Activated naive CD8-positive, alpha-beta T cell treated with anti-CD3 and anti-CD28 coated beads, Interleukin-2, amount 10 ng/mL, durations not matched to agents 7 days and 5 days (primary cell): ENCODE measurements at places on chromosomes 6 and 20. TPM values are rescaled to one million over a fixed set of nuclear protein-coding genes. Genes with fewer than 3 reads are reported as not detected.
A peak's percentile ranks its signal among the peaks of the same experiment; 100 is the strongest.

The AIG1 gene
- 14.2 TPM for total RNA-seq

DNA sequence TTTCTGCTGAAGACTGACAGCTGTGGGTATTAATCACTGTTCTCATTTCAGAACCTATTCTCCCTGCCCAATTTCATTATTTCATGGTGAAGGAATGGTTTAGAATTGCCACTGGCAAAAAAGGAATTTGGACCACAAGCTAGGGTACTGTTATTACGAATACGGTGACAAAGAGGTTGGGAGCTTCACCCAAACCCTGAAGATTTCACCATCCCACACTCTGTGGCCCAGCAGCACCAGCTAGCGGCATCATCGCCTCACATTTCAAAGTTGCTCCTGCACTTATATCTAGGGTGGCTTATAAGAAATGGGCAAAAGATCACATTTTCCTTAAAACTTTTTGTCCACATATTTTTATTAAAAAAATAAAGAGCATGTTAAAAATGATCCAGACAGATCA lies 236.1 kb downstream of the SYNDIG1 start:
- no peak for DNase-seq
- no peaks in the 10 kb centered on the region for H3K36me3 ChIP-seq
- H3K27ac ChIP-seq: no peak overlapping the region
- no peak overlapping the region for H3K4me3 ChIP-seq
- no peaks in the 10 kb centered on the region for H3K4me1 ChIP-seq

GRCh38 chr6:11744753-11745152 lies 33.9 kb downstream of the ADTRP start:
- DNase-seq: no peak
- no peak overlapping the region for H3K27ac ChIP-seq
- peaks cover 3% of the 10 kb centered on the region for H3K36me3 ChIP-seq
- no peak overlapping the region for H3K4me3 ChIP-seq

- H3K27ac ChIP-seq: no peak overlapping the region
- peaks cover 1% of the 10 kb centered on the region for H3K4me1 ChIP-seq
- H3K36me3 ChIP-seq: peaks cover 2% of the 10 kb centered on the region
- no peaks in the 10 kb centered on the region for H3K27me3 ChIP-seq
- no peak overlapping the region for H3K4me3 ChIP-seq
- DNase-seq: no peak
Measured at GRCh38 chr6:1856381-1856780, 246.7 kb downstream of the FOXC1 start.

DNA sequence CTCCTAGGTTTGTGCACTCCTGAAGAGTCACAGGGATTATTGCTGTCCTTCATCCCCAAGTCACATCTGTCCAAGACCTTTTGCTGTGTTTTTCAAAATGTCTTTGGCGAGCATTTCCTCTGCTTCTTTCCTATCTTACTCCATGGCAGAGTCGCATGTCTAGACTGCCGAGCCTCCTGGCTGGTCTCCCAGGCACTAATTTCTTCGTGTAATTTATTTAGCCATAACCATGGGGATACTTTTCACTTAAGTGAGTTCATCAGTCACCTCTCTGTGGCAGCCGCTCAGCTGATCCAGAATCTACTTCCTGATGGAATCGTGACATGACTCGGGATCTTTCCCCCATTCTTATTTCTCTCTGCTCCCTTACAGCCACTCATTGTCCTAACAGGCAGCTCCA lies 25.8 kb downstream of the ADGRF5 start:
- H3K27ac ChIP-seq: no peak overlapping the region
- no peak for DNase-seq
- H3K4me1 ChIP-seq: no peaks in the 10 kb centered on the region

GRCh38 chr6:69942485-69942884 lies 76.1 kb downstream of the COL19A1 start:
- no peak for DNase-seq
- no peak overlapping the region for H3K27ac ChIP-seq
- no peaks in the 10 kb centered on the region for H3K36me3 ChIP-seq
- no peak overlapping the region for H3K4me3 ChIP-seq
- H3K27me3 ChIP-seq: peaks cover 5% of the 10 kb centered on the region
- H3K4me1 ChIP-seq: no peaks in the 10 kb centered on the region

The KLC4 gene
- total RNA-seq: 33.8 TPM

The DUSP15 gene
- not detected for total RNA-seq

- peak; percentile 60 for DNase-seq
- peaks cover 54% of the 10 kb centered on the region for H3K27me3 ChIP-seq
- H3K36me3 ChIP-seq: no peaks in the 10 kb centered on the region
- H3K4me1 ChIP-seq: peaks cover 18% of the 10 kb centered on the region
- H3K4me3 ChIP-seq: peak overlapping the region; percentile 79
- H3K27ac ChIP-seq: no peak overlapping the region
Measured at GRCh38 chr20:52103335-52103912, 88.2 kb downstream of the ZFP64 start.

The SLC17A3 gene
- total RNA-seq: 0.28 TPM

The DZANK1 gene
- 1.8 TPM for total RNA-seq

GRCh38 chr20:46209930-46210671 lies 92.0 kb downstream of the CD40 start:
- no peaks in the 10 kb centered on the region for H3K36me3 ChIP-seq
- peaks cover 19% of the 10 kb centered on the region for H3K27me3 ChIP-seq
- no peak for DNase-seq
- no peak overlapping the region for H3K4me3 ChIP-seq
- peaks cover 7% of the 10 kb centered on the region for H3K4me1 ChIP-seq

GRCh38 chr20:22682381-22682780 lies 98.0 kb upstream of the FOXA2 start:
- H3K36me3 ChIP-seq: no peaks in the 10 kb centered on the region
- no peak overlapping the region for H3K4me3 ChIP-seq
- H3K27ac ChIP-seq: no peak overlapping the region
- H3K4me1 ChIP-seq: peaks cover 2% of the 10 kb centered on the region

DNA sequence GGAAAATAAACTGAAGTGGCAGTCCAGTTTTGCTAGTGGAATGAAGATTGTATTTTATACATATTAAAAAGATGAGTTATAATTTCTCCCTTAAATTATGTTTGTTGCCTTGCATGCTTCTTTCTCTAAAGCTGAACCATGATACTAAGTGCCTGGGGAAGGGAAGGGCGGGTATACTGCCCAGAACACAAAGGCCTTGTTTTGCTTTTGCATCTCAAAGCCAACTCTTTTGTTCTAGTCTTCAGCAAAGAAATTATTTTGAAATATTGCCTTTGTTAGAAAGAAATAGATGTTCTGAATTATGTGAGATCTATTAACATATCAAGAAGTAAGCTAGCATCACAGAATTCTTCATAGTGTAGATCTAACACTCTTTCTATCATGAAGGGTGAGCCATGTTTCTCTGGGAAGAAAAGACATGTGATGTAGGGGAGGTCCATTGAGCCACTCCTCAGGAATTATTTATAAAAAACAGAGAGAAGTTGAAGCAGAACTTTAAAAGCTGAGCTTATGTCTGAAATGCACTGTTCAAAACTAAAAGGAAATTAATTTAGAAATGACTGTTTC lies 108.4 kb downstream of the RIMS1 start:
- H3K4me1 ChIP-seq: no peaks in the 10 kb centered on the region
- H3K4me3 ChIP-seq: no peak overlapping the region
- no peak for DNase-seq
- H3K27me3 ChIP-seq: no peaks in the 10 kb centered on the region

DNA sequence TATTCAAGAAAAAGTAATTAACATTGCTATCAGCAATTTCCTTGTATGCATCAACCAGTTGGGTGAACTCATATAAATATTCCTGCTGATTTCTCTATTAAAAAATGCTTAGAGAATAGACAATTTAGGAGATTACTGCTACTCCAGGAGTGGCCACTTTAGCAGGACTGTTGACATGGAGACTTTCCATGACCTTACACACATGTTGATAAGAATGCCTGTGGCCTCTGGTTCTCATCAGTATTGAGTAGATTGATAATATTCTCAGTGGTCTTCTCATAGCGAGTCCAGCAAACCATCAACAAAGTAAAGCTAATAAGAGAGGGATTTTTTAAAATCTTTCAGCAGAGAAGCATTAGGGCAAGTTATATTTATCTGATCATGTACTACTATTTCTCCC lies 208.4 kb upstream of the MARCKS start:
- peaks cover 3% of the 10 kb centered on the region for H3K27me3 ChIP-seq
- H3K27ac ChIP-seq: no peak overlapping the region
- no peaks in the 10 kb centered on the region for H3K4me1 ChIP-seq
- DNase-seq: no peak
- H3K36me3 ChIP-seq: no peaks in the 10 kb centered on the region

GRCh38 chr6:73768558-73768957 lies 72.6 kb downstream of the CD109 start:
- peaks cover 2% of the 10 kb centered on the region for H3K4me1 ChIP-seq
- no peak overlapping the region for H3K4me3 ChIP-seq
- no peak overlapping the region for H3K27ac ChIP-seq
- DNase-seq: no peak
- no peaks in the 10 kb centered on the region for H3K27me3 ChIP-seq
- H3K36me3 ChIP-seq: peaks cover 7% of the 10 kb centered on the region

The MPIG6B gene
- 1.2 TPM for total RNA-seq

The RHAG gene
- total RNA-seq: not detected

DNA sequence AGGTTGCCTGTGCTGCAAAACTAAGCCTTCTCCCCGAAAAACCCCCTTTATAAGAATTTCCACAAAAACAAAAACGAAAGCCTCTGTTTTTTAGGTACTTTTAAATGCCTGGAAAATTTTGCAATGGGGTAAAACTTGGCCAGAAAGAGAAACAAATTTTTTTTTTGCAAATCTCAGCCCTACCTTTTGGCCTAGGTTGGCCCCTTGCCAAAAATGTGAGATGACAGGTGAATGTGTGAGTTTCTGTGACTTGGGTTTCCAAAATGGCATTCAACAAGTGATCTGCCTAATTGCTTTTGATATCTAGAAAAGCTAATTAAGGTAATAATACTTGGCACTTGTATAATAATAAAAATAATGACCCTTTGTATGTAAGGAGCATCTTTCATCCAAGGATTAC lies 48.4 kb downstream of the MAFB start:
- H3K4me3 ChIP-seq: no peak overlapping the region
- DNase-seq: no peak
- H3K4me1 ChIP-seq: no peaks in the 10 kb centered on the region
- H3K36me3 ChIP-seq: no peaks in the 10 kb centered on the region
- H3K27me3 ChIP-seq: no peaks in the 10 kb centered on the region

- H3K4me3 ChIP-seq: no peak overlapping the region
- H3K27ac ChIP-seq: no peak overlapping the region
Measured at GRCh38 chr6:27478141-27478705, 5.3 kb upstream of the ZNF184 start.

The MED23 gene
- 35.9 TPM for total RNA-seq

DNA sequence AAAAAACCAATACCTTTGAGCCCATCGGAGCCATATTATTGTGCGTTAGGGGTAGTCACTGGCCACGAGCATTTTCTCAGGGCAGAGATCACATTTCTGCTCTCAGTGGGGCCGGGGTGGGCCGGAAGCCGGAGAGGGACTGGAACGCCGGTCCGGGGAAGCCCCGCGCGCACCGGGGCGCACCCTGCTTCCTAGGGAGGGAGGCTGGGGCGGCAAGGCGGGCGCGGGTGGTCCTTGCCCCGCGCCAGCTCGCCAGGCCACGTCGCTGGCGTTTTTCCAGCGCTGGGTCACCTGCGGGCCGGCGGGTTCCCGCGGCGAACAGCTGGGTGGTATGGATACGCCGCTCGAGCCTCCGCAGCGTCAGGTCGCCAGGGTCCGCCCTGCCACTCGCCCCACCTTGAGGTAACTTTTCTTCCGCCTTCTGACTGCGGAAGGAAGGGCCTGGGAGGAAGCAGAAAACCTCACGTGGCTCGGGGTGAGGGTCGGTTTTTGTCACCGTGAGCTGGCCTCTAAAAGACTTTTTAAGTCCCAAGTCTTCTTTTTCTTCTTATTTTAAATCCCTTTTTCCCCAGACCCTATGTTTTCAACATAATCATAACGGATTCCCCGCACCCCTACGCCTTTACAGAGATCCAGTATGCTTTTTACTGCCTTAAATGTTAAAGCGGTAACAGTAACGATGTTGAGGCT lies 2.7 kb upstream of the EEF1A1 start:
- H3K4me3 ChIP-seq: peak overlapping the region; percentile 94
- H3K4me1 ChIP-seq: peaks cover 29% of the 10 kb centered on the region
- peak overlapping the region; percentile 96 for H3K27ac ChIP-seq

DNA sequence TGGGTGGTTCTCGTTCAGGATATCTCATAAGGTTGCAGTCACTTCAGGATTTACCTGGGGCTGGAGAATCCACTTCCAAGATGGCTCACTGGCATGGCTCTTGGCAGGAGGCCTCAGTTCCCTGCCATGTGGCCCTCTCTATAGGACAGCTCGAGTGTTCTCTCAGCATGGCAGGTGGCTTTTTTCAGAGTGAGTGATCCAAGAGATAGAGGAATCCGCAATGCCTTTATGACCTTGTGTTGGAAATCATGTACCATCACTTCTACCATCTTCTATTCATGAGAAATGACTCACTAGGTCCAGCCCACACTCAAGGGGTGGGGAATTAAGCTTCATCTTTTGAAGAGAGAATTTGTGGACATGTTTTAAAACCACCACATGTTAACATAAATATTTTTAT lies 37.8 kb downstream of the PPP1R16B start:
- H3K27ac ChIP-seq: peak overlapping the region; percentile 58
- no peaks in the 10 kb centered on the region for H3K27me3 ChIP-seq
- H3K4me1 ChIP-seq: peaks cover 58% of the 10 kb centered on the region
- H3K4me3 ChIP-seq: peak overlapping the region; percentile 72
- DNase-seq: no peak
- peaks cover 53% of the 10 kb centered on the region for H3K36me3 ChIP-seq

DNA sequence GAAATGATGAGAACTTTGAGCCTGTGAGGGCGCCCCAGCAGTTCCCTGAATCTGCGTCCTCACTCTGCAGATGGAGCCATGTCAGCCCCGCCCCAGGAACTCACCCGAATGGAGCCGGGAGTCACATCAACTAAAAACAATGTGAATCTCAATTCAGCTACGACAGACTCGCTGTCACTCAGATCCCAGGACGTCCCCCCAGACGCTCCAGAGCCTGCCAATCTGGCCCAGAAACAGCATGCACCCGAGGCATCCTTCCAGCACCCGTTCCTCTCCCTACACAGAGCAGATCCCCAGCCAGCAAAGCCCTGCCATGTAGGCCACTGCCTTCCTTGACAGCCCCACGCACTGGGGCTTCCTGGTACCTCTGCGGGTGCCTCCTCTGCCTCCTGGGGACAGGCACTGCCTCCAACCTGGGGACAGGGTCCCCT lies 248.0 kb downstream of the TTLL2 start:
- no peak overlapping the region for H3K4me3 ChIP-seq
- H3K27me3 ChIP-seq: no peaks in the 10 kb centered on the region
- H3K27ac ChIP-seq: no peak overlapping the region

- H3K27me3 ChIP-seq: peaks cover 9% of the 10 kb centered on the region
- H3K27ac ChIP-seq: peak overlapping the region; percentile 46
- peak overlapping the region; percentile 65 for H3K4me3 ChIP-seq
- DNase-seq: no peak
- H3K36me3 ChIP-seq: no peaks in the 10 kb centered on the region
Measured at GRCh38 chr6:96157018-96157565, 141.3 kb downstream of the FUT9 start.

The CAGE1 gene
- 0.17 TPM for total RNA-seq
